NCI-H1092 (cell line): ENCODE measurements at places on chromosomes 1 and 21.

DNA sequence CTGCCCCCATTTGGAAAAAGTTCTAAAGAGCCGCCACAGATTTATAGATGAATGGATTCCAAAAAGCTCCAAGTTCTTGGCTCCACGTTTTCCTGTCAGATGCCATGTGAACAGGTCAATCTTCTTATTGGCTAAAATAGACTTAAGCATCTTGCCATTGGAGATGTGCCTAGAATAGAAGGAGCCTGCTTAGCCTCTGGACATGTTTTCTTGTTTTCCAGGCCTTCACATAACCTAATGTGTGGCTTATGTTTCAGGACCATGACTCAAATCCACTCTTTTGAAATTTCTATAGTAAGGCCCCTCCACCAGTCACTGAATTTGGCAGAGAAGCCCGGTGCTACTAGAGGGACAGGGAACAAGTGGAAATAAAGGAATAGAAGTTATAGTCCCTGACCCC lies 31.5 kb downstream of the PHC2 start:
- DNase-seq = no peak

- no peak for DNase-seq
These were observed 264.2 kb downstream of the GRIK3 start for GRCh38 chr1:36769886-36770830.

GRCh38 chr1:71262970-71263369 lies 182.1 kb upstream of the ZRANB2 start:
- no peak for DNase-seq

DNA sequence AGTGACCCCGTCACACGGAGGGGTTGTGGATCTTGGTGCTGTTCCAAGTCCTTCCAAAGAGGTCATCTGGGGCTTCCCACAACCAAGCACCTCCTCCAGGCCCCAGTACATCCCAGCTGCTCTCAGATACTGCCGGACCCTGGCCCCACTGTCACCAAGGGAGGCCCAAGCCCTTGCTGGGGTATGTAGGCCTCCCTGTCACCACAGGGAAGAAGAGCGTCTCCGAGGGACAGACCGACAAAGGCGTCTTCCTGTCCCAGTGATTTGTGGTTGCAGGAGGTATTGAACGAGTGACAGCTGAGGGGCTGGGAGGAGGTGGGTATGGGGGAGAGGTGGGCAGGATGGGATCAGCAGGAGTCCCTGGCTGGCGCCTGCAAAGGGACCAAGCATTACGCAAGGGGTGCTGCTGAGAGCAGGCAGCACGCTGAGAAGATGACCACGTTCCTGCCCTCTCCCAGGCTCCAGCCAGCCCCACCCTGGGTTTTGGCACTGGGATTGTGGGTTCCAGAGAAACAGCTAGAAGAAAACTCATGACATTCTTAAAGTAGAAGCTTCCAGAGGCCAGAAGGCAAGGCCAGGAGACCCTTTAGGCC lies 29.7 kb downstream of the LRP8 start:
- no peak for DNase-seq

- DNase-seq = no peak
These were observed 221.3 kb upstream of the KCTD3 start for GRCh38 chr1:215345766-215346165.

GRCh38 chr1:151828921-151829320 lies 2.7 kb downstream of the RORC start:
- DNase-seq = no peak

GRCh38 chr1:161182214-161182613 lies 4.9 kb upstream of the B4GALT3 start:
- DNase-seq = no peak

DNA sequence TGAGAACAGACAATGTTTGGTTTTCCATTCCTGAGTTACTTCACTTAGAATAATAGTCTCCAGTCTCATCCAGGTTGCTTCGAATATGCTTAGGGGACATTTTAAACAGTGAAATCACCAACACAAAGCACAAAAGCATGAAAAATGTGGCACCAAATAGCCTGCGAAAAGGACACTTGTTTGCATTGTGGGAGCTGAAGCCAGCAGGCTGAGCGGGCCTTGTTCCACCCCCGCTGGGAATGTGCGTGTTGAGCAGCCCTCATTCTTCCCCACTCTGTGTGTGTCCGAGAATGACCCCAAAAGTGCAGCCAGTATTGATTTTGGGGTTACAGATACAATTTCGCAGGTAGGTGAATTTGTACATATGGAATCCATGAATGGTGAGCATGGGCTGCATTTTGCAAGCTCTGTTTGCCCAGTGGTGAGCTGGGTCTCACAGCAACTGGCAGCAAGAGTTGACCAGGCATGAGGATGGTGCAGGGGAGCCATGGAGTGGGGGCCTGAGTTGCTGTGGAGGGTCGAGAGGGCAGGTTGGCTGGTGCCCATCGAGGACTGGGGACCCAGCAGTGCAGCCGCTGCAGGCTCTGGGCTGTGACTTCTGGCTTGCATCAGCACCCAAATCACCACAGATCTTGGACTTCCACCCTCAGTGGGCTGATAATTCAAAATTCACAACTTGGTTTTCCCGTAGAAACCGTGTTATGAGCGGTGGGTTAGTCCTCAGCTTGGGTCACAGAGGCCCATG lies 29.4 kb downstream of the NENF start:
- no peak for DNase-seq

GRCh38 chr1:20430355-20431175 lies 55.4 kb downstream of the CAMK2N1 start:
- DNase-seq = peak; percentile 60

DNA sequence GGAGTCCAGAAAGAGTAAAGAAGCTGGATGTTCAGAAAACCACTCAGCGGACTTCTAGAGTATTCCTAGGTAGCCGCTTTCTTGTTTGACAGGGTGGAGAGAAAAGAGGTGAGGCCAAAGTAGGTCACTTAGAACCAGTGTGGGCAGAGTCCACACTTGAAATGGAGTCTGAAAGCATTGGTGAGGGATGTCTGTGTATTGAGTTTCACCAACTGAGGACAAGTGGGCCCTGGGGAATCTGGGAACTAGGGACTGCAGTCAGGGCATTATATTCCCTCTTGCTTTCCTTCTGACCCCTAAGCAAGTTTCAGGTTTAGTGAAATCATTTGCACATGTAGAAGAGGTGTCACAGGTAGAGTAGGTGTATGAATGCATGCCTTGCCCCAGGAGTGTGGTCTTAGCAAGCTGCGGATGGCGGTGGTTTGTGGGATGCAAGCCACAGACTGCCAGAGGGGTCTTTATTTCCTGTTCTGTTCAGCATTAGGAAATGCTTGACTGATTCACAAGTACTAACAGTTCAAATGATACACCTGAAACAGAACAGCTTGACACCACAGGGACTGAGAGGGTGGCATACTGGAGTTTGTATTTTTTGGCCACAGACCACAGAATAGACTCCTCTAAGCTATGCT lies 1.1 kb upstream of the GNG12 start:
- DNase-seq = peak; percentile 48

DNA sequence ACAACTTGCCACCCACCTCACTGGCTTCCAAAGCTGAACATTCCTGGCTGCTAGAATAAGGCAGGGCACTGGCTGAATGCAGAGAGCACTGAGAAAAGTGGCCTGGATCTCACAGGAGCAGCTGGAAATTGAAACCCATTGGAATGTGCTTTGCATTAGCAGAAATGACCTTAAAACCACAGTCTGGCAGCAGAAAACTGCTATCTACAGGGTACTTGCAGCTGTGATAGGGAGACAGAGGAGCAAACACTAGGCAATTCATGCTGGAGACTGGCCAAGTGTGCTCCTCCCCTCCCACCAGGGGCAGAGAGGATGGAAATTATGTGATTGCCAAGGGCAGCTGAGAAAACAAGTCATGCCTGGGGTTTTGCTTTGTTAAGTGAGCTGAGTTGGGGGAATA lies 47.2 kb downstream of the HSD3B1 start:
- DNase-seq = peak; percentile 87
